ENCODE measurements at places on chromosomes 5 and 9.
A peak's percentile ranks its signal among the peaks of the same experiment; 100 is the strongest.

DNA sequence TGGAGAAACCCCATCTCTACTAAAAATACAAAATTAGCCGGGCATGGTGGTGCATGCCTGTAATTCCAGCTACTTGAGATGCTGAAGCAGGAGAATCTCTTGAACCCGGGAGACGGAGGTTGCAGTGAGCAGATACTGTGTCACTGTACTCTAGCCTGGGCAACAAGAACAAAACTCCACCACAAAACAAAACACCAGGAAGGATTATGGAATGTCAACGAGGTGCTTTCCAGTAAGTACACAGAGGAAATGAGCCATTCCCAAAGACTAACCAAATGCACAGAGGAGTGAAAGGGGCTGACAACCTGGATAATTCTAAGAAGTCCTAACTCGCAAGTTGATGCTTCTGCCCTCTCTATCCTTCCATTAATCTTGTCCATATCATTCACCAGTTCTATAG, 126.1 kb upstream of the RETREG1 start:
- no peak for DNase-seq

DNA sequence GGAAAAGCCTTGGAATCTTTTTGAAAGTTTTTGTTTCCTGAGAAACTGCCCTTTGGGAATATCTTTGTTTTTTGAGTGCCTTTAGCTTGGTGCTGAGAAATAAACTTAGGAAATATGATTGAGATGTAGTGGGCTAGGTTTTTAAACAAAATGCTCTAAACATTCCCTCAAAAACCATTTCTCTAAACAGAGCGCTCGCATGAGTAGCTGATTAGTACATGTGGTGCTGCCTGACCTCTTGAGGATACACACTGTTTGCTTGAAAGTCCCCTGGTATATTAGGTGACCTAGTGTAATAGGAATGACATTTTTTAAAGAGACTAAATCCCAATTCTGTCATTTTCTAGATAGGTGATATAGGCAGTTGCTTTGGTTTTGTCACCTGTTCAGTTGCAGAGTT, 132.3 kb downstream of the ADAMTSL1 start:
- no peak for DNase-seq

GRCh38 chr5:35838370-35839042, 18.2 kb upstream of the IL7R start:
- DNase-seq = no peak

GRCh38 chr9:115373000-115373709, 255.2 kb upstream of the TNC start:
- DNase-seq = peak; percentile 18

- no peak for DNase-seq
Measured at GRCh38 chr9:14530841-14531240, 162.4 kb downstream of the ZDHHC21 start.

DNA sequence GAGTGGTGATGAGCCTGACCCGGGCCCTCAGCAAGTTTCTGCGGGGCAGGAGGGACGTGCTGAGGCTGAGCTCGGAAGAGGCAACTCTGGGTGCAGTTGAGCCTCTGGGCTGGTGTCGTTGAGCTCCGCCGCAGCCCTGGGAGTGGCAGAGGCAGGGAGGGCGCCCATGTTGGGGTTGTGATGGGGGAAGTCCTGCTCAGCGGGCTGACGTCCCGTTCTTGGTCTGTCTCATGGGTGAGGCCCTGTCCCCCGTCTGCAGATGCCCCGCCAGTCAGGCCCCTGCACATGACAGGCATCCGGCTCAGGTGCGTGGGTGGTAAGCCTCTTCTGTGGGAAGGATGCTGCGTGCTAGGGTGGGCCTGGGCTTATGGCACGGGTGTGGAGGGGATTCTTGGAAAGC, 64.3 kb downstream of the RXRA start:
- no peak for DNase-seq

- peak; percentile 4 for DNase-seq
Measured at GRCh38 chr5:102753889-102754766, 977 bp upstream of the PAM start.

Data from NB4 (cell line).